ENCODE measurements at places on chromosomes 3 and 15.
A peak's percentile ranks its signal among the peaks of the same experiment; 100 is the strongest.

DNA sequence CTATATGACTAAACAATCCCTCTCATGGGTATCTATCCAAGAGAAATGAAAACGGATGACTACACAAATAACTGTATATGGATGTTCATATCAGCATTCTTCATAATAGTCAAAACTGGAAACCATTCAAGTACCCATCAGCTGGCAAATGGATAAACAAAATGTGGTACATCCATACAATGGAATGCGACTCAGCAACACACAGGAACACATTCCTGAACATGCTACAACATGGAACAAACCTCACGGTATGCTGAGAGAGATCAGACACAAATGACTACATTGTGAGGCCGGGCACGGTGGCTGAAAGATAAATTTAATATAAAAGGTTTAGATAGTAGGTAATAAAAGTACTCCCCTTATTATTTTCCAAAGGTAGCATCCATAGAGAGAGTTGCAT lies 42.6 kb downstream of the CCR4 start:
- no peak for DNase-seq

DNA sequence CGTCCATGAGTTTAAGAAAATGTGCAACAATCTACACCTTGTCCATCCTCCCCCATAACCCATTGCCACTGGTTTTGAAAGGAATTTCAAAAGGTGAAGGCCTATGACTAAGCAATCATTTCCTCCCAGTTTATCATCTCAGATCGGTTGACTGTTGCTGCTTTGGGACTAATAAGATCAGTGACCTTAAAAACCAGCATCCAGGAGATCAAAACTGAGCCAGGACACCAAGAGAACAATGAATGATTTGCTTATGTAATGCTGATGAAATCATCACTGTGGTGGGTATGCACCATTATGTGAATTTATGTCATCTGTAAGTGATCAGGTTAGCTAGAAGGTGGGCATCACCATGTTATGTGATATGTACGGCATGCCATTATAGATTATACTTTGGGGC lies 195.5 kb downstream of the SSR3 start:
- DNase-seq, result no peak

- no peak for DNase-seq
Observed at GRCh38 chr15:69802432-69802831, 295.3 kb downstream of the TLE3 start.

DNA sequence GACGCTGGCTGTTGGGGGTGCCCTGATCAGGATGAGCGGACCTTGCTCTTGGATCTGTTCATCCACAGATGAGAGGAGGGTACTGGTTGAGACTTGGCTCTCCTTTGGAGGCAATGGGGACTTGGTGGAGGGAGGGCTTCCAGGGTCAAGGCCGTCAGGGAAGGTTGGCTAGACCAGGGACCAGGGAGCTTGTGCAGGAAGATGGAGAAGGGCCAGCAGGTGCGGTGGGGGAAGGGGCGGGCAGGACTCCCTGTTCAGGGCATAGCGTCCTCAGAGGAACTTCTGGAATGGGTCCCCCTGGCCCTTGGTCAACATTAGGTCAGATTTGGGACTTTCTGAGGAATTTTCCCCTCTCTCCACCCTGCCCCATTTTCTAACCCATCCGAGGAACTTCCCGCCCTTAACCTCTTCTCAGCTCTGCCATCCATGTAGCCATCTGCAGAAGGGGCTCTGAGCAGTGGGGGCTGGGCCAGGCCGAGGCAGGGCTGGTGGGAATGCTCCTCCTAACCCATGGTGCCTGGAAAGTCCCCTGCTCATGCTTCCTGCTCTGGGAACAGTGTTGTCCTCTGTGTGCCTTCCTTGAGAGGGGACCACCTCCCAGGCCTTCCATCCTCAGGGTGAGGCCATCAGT lies 11.5 kb downstream of the SNX33 start:
- DNase-seq, result no peak

DNA sequence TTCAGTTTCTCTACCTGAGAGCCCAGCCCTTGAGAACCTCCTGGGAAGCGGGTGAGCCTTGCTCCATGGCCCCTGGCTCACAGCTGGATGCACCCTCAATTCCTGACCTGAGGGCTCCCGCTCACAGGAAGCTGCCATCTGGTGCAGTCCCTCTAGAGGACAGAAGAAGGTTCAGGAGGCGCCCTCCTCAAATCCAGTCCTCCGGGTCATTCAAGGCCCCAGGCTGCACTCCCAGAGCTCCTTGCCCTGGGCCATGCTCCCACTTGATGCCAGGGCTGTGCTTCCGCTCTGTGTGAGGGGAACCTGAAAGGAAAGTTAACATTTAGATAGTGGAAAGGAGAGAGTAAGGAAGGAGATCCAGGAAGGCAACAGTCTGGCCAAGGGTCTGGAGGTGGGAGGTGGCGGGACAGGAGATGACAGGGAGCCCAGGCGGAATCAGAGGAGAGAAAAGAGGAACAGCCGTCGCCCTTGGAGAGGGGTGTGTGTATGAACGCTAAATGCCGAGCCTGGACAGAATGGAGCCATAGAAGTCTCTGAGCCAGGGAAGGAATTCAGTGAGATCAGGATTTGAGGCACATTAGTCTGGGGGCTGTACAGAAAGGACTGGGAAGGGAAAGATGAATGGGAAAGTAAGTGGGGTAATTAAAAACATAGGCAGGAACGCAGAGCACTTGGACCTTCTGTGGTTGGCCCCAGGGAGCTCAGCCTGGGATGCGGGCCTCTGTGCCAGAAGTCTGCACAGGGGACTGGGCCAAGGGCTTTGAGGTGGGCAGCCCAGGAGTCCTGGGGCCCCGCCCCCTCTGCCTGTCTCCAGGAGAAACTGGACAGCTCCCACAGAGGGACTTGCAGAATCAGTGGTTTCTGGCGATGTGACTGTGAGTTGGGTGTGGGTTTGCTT lies 26.1 kb downstream of the TBC1D21 start:
- DNase-seq, result no peak

GRCh38 chr3:138972941-138973340 lies 25.9 kb downstream of the FOXL2NB start:
- DNase-seq, result no peak

GRCh38 chr15:90680371-90680935 lies 36.7 kb upstream of the BLM start:
- DNase-seq, result no peak

GRCh38 chr3:48558493-48559134 lies 2.0 kb upstream of the PFKFB4 start:
- no peak for DNase-seq

DNA sequence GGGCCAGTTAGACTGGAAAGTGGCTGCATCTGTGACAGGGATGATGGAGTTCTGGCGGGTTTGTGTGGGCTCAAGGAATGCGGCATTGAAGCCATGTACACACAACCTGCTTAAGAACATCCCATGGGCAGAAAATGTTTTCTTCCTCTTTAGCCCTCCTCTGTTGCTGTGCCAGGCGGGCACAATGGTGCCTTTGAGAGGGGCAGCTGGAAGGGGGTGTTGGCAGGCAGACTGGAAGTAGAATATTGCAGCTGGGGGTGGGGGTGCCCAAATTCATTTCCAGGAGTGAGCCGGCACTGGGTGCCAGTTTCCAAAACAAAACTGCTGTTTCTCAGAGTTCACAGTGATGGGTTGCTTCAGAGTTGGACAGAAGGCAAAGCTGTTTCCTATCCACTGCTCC lies 91.8 kb upstream of the ETV5 start:
- peak; percentile 12 for DNase-seq

- DNase-seq, result peak; percentile 15
Observed at GRCh38 chr15:42084465-42085235, 9.7 kb downstream of the PLA2G4D start.

DNA sequence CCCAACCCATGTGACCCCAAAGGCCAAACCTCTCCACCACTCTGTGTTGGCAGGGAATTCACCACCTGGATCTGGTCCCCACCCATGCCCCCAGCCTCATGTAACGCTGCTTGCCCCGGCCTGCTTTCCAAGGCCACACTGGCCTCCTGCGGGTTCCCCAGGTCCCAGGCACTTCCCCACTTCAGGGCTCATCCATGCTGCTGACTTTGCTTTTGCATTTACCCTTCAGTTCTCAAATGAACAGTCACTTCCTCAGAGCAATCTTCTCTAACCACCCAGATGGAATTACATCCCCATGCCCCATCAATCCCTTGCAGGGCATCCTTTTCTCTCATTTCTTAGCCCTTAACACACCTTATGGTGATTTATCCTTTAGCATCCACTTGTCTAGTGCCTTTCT lies 9.2 kb downstream of the DAPK2 start:
- no peak for DNase-seq

DNA sequence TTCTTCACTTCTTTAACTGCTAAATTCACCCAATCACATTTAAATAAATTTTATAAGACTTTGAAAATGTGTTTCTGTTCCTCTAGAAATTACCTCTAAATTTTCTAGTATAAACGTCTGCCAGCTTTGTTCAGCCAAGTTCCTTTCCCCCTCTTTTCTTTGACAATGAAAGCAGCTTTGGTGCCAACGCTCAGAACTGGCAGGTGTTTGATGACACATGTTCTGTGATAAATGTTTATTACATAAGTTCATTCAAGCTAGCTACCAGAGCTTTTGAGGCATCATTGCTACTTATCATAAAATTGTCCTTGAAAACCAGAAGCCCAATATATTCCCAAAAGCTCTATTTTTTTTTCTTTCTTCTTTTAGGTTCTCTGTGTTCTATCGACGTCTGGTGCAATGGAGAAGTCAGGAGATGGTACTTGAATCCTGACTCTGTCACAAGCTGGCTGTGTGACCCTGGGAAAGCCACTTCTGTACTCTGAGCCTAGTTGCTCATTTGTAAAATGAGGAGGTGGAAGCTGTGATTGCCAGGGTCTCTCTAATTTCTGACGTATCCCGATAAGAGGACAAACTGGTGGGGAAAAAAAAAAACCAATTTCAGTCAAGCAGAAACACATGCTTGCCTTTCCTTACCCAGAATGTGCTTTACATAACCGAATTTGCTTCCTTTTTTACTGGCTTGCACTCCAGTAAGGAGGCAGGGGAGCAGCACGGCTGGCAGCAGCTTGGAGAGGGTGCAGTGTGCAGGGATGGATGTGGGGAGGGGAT lies 187.1 kb upstream of the LPP start:
- DNase-seq, result no peak

- no peak for DNase-seq
Observed at GRCh38 chr3:180229113-180229512, 192.4 kb upstream of the PEX5L start.

- no peak for DNase-seq
Observed at GRCh38 chr3:58683001-58683458, 16.5 kb upstream of the FAM3D start.

DNA sequence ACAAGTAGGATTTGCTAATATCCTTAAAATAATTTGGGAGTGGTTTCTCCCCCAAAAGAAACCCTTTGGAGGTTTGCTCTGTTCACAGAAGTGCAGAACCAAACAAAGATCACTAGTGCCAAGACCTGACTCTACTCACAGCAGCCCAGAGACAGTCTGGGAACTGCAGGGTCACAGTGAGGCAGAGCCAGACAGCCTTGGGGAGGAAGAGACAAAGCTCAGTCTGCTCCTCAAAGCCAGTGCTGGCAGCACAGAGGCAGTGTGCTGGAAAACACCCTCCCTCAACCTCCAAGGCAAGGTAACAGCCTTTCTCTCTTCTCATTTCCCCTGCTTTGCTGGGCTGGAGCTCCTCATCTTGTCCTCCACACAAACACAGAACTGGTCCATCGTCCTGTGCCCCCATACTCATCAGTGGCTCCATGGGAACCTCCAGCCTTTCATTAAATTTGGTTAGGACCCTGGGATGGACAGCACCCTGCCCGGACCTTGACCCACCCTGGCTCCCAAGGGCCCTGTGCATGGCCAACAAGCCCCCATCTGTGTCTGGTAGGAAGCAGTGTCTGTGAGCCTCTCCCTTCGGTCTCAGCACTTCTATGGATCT lies 12.6 kb downstream of the RAB6B start:
- DNase-seq, result no peak

GRCh38 chr3:42700366-42701288 lies 2.0 kb downstream of the HHATL start:
- no peak for DNase-seq

DNA sequence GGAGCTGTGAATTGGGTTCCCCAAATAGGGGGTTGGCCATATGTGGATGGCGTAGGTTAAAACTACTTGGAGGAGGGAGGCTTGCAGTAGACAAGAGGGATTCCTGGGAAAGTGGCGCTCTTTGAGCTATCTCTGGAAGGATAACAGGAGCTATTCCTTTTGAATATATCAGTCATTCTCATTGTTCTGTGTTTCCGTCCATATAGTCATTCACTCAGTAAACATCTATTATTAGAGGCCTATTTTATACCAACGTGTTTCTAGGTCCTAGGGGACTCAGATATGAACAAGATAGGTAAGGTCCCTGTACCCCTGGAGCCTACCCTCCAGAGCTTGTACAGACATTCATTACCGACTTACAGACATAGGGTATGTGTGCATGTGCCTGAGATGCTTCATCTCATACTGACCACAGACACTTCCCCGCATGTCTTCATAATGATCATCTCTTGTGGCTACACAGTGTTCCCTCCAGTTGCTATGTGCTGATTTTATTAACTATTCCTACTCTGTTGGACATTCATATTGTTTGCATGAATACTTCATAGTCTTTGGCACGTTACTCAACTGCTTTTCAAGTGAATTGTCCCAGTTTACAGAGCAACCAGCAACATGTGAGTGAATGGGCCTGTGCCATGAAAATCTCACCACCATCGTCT lies 55.8 kb upstream of the VILL start:
- DNase-seq, result no peak

GRCh38 chr3:8996681-8997121 lies 33.4 kb upstream of the RAD18 start:
- DNase-seq, result peak; percentile 71
